ENCODE measurements at places on chromosomes 5 and 9.

- no peak for DNase-seq
Observed at GRCh38 chr9:95349091-95350038, 31.9 kb upstream of the FANCC start.

- no peak for DNase-seq
Observed at GRCh38 chr5:122110987-122111386, 18.4 kb upstream of the ZNF474 start.

DNA sequence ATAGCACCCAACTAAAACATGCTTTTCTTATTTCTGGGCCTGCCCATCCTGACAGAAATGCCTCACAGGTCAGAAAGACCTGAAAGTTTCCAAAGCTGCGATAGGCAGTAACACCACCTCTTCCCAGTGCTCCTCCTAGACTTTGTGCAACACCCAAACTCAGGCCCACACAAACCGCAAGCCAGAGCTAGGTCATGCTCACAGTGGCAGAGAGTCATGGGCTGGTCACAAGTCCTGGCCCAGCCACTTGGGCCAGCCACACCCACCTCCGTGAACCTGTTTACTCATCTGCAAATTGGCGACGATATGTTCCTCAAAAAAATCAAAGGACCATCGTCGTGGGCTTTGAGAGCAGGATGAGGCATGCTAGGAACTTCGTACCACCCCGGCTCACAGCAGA is 44.0 kb upstream of the SLC25A51 start:
- DNase-seq = no peak

DNA sequence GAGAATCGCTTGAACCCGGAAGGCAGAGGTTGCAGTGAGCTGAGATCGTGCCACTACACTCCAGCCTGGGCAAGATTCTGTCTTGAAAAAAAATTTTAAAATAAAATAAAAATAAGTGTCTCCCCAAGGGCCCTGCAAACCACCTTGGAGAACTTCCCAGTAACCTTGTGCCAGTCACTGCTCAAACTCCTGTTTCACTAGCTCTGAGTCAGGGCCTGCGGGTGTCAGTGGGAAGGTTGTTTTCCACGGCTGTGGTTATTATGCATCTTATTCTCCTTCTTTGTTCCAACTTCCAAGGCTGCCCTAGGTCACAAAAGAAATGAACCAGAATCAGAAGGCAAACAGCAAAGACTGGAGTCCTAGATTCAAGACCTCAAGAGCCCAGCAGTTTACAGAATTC is 246.7 kb downstream of the ADAMTSL1 start:
- no peak for DNase-seq

DNA sequence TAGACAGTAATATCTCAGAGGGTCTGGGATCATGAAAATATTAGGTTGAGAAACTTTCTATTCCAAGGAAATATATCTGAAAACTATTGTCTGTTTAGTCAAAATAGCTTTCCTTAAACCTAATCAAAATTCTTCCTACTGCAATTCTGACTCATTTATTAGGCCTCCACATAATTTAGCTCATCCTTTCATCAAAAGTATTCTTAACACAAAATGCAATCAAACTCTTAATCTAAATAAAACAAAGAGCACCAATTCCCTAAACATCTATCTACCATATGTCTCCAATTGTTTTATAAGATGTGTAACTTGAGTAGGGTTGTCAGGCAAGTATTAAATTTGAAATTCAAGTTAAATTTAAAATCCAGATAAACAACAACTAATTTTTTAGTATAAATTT is 142.1 kb downstream of the PLK2 start:
- DNase-seq = no peak

GRCh38 chr5:172925336-172925948 is 33.8 kb upstream of the RPL26L1 start:
- DNase-seq = no peak

GRCh38 chr5:78717674-78718584 is 69.4 kb upstream of the LHFPL2 start:
- DNase-seq = peak; percentile 13

GRCh38 chr5:151005187-151005949 is 15.0 kb upstream of the GPX3 start:
- no peak for DNase-seq

- DNase-seq = no peak
Observed at GRCh38 chr9:69019808-69020207, 5.9 kb upstream of the PRKACG start.

Data from NCI-H1417 treated with DMSO at 0.1 percent for 48 hours (cell line).